Caco-2 (cell line): ENCODE measurements at places on chromosomes 2 and 18.

GRCh38 chr2:45922577-45922988 lies 271.1 kb downstream of the PRKCE start:
- no peaks in the 10 kb centered on the region for H3K27me3 ChIP-seq
- no peak overlapping the region for H3K4me3 ChIP-seq
- no peak for DNase-seq
- peaks cover 24% of the 10 kb centered on the region for H3K4me1 ChIP-seq

GRCh38 chr18:32158108-32158624 lies 31.7 kb upstream of the MEP1B start:
- no peak overlapping the region for H3K27ac ChIP-seq
- peak; percentile 74 for DNase-seq
- peaks cover 6% of the 10 kb centered on the region for H3K4me1 ChIP-seq
- H3K27me3 ChIP-seq = no peaks in the 10 kb centered on the region

DNA sequence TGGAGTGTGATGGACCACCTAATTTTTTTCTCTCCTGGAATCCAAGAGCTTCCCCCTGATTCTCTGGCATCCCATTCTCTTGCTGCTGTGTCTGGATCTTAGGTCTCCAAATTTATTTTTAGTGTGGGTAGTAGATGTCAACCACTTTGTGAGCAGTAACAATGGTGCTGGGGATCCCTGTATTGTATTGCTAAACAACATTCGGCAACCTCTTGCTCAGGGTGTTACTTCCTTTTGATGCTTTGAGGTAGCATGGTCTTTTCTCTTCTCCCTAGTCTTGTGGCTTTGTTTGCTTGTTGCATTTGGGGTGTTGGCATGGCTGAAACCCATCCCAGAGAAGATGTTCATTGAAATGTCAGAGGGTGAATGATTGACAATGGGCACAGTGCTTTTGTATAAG lies 737.4 kb downstream of the BCL11A start:
- no peak for DNase-seq
- H3K27me3 ChIP-seq = no peaks in the 10 kb centered on the region
- no peaks in the 10 kb centered on the region for H3K36me3 ChIP-seq
- H3K27ac ChIP-seq = no peak overlapping the region

DNA sequence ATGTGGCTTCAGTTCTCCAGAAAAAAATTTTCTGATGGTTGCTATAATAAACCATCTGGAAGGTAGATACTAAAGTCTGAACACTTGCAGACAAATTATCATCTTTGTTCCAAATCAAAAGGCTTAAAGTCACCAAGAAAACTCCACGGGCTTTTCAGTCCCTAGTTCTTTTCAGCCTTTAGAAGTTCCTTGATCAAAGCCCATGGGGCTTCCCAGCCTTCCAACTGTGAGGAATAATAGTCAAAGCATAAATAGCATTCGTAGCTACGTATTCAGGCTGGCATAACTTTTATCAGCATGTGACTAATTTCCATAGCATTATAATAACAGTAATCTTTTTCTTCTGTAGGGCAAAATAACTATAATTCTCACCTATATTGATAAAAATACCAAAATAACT lies 13.9 kb downstream of the SCG2 start:
- no peaks in the 10 kb centered on the region for H3K4me1 ChIP-seq
- no peak overlapping the region for H3K27ac ChIP-seq
- no peaks in the 10 kb centered on the region for H3K36me3 ChIP-seq
